ENCODE measurements at places on chromosomes 6 and 20.

GRCh38 chr6:15618685-15619084 lies 44.1 kb downstream of the DTNBP1 start:
- DNase-seq, result no peak

DNA sequence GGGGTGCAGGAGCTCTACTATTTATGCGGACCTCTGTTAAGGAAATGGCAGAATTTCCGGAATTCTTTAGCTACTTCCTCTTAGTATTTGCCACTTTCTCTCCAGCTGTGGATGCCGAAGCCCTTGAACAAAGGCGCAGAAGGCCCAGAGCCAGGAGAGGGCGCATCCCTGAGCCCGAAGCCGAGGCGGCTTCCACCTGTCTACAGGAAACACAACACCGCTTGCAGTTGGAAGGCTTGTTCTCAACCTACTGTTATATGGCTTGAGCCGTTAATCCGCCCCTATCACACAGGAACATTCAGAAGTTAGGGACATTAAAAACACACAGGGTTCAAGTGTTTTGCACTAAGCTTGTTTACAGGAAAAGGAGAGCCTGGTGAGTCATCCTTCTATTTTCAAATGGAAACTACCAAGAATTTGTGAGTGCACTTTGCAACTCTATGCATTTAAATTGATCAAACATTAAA lies 417.1 kb downstream of the BCKDHB start:
- no peak for DNase-seq

DNA sequence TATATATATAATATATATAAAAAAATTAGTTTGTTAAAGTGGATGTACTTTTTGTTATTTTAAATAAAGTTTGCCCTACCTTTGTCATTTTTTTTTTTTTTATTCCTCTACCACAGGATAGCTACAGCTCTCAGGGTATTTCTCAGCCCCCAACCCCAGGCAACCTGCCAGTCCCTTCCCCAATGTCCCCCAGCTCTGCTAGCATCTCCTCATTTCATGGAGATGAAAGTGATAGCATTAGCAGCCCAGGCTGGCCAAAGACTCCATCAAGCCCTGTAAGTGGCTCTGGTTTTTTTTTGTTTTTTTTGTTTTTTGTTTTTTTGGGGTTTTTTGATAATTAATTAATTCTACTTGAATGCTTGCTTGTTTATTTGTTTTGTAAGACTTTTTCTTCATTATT lies 148.6 kb downstream of the TMEM242 start:
- no peak for DNase-seq

DNA sequence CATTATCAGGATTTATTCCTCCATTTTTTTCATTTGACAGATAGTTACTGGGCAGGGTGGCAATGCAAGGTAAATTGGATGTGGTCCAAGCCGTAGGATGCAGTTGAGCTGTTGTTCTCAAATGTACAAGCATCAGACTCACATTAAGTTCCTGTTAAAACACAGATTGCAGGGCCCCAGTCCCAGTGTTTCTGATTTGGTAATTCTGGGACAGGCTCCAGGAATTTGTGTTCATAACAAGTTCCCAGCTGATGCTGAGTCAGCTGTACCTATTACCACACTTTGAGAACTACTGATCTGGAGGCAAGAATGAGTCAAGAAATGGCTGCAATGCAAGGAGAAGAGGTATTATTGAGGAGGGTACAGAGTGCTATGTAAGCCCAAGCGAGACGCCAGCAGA lies 11.7 kb downstream of the TMEM244 start:
- DNase-seq, result no peak

DNA sequence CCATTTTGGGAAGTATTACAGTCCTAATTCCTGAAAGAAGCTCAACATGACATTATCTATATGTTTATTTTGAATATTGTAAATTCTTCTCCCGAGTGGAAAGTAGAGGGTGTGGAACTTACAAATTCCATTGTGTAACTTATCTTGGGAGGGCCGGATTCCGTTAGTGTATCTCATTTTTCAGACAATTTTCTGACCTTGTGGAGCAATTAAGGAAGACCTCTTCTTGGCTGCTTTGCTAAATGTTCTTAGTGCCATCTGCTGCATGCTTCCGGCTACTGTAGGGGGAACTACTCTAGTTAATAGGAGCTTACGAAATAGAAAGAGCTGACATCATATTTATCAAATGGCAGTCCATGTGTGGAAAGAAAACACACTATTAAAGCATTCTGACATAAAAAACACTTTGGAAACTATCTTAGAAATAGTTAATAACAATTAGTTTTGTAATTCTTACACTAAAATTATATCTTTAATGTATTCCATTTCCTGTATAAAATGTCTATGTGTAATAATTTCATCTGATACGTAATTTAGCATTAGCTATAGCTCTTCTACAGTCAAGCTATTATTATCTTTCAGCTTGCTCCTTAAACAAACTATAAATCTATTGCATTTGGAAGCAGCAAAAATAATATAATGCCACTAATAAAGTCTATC lies 41.5 kb upstream of the KCNQ5 start:
- peak; percentile 45 for DNase-seq

- DNase-seq, result no peak
Observed at GRCh38 chr20:25626779-25627178, 3.0 kb upstream of the NANP start.

All from Ammon's horn (tissue), 1 donor.